ENCODE measurements at places on chromosomes 3 and 15.

DNA sequence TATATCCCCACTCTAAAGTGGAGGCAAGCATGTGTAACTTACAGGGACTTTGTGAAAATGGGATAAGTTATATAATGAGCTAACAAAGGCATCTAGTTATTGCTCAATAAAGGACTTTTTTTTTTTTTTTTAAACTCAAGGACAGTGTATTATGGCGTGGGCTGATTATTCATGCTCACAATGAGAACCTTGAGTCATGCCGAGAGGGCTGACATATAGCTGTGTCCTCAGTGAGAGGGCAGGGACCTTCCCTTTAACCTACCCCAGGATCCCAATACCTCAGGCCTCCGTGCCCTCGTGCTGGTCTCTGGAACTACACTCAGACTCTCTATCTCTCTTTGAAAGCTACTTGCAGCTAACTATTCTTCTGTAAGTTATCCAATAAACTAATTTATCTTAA lies 319.9 kb upstream of the ICE2 start:
- no peak for DNase-seq

DNA sequence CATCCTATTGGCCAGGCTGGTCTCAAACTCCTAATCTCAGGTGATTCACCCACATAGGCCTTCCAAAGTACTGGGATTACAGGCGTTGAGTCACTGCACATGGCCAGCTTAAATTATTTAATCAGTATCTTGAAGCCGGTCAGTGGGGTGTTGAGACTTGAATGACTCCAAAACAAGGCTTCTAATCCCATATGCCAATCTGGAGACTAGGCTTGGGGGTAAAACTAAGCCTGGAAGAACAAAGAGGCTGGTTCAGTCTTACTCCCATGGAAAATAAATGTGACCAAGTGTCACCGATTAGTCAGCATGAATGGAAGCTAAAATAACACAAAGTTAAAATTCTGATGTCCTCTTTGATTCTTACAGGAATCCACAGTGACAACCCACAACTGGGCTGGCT lies 509.1 kb downstream of the FOXP1 start:
- no peak for DNase-seq

DNA sequence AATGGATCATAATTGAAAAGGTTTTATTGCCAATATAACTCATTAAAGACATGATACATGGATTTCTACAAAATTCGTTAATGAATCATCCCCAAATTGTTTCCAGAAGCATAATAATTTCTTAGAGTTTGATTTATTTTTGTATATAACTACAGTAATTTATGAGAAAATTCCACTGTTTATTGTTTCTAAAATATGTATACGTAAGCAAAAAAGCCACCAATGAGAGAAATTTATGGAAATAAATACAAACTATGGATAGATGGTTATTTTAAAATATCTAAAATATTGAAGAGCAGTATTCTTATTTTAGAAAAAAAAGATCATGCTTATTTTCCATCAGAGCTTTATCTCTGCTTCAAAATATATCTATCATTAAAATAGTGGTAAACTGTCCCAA lies 260.0 kb upstream of the ZNF385D start:
- DNase-seq, result no peak

DNA sequence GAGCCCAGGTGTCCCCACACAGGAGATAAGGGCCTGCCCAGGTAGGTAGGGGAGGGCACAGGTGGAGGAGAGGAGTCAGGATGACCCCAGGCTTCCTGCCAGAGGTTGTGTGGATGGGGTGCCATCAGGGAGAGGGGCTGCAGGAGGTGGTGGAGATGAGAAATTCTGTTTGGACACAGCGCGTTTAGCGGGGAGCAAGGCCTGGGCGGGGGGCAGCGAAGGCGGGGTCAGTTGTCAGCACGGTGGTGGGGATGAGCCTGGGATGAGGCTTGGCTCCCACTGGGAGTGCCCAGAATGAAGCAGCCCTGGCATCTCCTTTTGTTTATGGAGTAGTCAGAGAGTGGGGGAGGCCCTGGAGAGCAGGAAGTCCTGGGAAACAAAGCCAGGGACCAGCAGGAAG lies 14.6 kb downstream of the RNF123 start:
- DNase-seq, result no peak

GRCh38 chr3:15291589-15292541 lies 40.5 kb downstream of the SH3BP5 start:
- peak; percentile 79 for DNase-seq
